ENCODE measurements at places on chromosomes 6 and 20. TPM values are rescaled to one million over a fixed set of nuclear protein-coding genes. Genes with fewer than 3 reads are reported as not detected.

- no peak for DNase-seq
Measured at GRCh38 chr6:24401458-24401857, 1.3 kb upstream of the MRS2 start.

- DNase-seq: no peak
Measured at GRCh38 chr6:147384737-147385710, 123.5 kb upstream of the SAMD5 start.

VARS2 gene
- total RNA-seq: 14.4 TPM

DNA sequence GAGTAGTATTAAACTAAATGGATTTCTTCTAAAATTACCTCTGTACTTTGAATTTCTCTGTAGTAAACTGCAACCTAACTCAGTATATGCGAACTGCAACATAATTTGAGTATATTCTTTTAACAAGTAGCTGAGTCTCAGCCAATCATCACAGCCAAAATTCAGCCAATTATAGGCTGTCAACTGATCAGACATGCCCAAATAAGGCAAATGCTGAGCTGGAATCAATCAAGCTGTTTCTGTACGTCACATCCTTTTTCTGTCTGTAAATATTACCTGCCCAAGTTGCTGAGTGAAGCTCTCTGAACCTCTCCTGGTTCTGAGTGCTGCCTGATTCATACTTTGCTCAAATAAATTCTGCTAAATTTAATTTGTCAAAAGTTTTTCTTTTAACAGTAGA, 9.5 kb upstream of the C6orf58 start:
- DNase-seq: no peak

DNA sequence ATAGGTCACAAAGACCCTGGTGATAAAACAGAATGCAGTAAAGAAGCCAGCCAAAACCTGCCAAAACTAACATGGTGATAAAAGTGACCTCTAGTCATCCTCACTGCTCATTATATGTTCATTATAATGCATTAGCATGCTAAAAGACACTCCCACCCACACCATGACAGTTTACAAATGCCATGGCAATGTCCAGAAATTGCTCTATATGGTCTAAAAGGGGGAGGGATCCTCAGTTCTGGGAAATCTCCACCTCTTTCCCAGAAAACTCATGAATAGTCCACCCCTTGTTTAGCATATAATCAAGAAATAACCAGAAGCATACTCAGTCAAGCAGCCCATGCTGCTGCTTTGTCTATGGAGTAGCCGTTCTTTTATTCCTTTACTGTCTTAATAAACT, 40.4 kb upstream of the MC3R start:
- DNase-seq: no peak

DNA sequence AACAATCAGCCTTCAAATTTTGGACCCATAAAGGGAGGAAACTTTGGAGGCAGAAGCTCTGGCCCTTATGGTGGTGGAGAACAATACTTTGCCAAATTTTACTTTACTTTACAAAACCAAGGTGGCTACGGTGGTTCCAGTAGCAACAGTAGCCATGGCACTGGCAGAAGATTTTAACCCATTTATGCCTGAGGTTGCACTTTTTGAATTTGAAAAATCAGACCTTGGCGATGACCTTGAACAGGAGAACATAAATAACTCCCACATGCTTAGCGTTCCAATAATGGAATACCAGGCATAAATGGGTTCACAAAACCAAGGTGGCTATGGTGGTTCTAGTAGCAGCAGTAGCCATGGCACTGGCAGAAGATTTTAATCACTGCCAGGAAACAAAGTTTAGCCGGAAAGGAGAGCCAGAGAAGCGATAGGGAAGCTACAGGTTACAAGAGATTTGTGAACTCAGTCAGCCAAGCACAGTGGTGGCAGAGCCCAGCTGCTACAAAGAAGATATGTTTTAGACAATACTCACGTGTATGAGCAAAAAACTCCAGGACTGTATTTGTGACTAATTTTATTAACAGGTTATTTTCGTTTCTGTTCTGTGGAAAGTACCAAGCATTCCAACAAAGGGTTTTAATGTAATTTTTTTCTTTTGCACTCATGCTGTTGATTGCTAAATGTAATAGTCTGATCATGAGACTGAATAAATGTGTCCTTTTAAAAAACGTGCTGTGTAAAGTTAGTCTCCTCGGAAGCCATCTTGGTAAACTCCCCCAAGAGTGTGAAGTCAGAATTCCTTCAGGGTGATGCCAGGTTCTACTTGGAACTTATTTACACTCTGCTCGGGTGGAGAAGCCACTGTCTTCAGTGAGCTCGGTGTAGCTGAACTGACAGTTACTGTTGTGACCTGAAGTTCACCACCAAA, 6.7 kb downstream of the SFT2D1 start:
- no peak for DNase-seq

NKAPL gene
- 0.90 TPM for total RNA-seq

DNA sequence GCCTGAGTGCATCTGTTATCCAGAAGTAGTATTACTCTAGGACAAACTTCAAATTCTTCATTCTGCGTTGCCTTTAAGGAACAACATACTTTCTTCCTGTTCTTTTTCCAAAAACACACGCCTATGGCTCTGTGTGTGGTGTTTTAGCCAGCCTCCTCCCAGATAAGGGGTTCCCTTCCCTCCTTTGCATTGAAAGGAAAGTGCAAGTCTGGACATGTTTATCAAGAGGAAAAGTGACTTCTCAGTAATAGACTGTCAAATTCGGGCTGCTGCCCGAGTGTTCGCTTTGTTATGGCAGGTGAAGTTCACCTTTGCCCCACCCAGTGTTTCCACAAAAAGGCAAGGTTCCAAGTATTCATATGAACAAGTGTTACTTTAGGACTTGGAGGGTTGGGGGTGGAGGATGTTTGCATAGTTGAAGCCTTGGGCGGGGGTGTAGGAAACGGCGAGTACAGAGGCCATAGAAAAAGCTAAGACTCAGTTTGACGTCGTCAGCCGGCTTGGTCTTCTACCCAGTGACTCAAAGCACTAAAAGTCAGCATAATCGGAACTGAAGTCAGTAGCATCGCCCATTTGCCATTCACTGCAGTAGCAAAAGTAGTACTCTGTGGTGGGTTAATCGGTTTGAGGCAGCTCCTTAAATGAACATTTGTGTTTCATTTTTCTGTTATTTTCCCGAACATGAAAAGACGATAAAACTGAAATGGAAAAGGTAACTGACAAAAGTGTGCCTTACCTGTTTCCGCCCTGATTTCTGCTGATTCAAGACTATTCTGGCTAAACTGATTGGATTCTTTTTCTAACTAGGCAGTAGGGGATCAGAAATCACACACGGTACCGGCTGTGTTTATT, 12.5 kb downstream of the PRDM1 start:
- no peak for DNase-seq

DNA sequence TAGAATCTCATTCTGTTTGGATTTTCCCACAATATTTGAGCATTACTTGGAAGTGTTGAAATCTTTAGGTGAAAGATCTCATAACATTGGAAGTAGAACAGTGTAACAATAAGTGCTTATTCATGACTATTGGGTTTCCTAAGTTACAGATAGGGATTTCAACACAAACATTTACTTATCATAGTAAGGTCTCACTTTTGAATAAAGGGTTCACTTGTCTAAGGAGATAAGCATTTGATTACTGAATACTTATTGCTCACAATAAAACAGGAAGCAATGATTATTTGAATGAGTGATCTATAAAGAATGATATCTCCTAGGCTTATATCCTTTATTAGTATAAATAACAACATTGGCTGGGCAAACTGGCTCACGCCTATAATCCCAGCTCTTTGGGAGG, 14.8 kb downstream of the DDX43 start:
- no peak for DNase-seq

CST11 gene
- not detected for total RNA-seq

GRCh38 chr20:21500599-21500998, 13.3 kb downstream of the NKX2-2 start:
- no peak for DNase-seq

- DNase-seq: no peak
Measured at GRCh38 chr20:10476319-10476724, 41.2 kb downstream of the SLX4IP start.

- DNase-seq: no peak
Measured at GRCh38 chr6:159966981-159967380, 1.9 kb upstream of the IGF2R start.

HSPA12B gene
- 10.7 TPM for total RNA-seq

DNA sequence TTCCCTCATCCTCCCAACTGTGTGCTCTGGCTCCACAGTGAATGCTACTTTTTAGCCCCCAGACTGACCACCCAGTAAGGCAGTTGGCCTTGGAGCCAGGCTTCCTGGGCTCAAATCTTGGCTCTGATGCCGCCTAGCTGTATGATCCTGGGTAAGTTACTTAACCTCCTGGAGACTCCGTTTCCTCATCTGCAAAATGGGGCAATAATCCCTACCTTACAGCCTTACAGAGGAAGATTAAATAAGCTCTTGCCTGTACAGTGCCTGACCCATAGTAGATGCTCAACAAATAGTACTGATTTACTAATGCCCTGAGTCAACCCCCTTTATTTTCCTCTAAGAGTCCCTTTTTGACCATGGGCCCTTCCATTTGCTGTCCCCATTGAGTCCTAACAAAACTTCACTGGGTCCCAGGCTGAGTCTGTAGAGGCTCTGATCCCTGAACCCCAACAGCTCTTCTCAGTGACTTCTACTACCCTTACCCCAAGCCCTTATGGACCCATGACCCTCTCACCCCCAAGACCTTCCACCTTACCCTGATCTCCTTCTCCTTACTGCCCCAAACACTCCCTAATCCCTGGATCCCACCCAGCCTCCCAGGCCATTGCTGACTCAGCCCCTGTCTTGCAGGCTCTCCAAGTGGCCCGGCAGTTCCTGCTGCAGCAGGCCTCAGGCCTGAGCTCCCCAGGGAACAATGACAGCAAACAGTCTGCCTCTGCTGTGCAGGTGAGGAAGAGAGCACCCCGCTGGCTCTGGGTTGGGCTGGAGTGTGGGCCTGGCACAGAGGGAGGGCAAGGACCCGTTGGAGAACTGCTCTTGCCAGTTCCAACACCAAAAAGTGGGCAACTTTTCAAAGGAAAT, 31.4 kb downstream of the FOXP4 start:
- DNase-seq: no peak

- DNase-seq: no peak
Measured at GRCh38 chr6:105120570-105120969, 59.2 kb downstream of the POPDC3 start.

RWDD2A gene
- total RNA-seq: 4.9 TPM

DNA sequence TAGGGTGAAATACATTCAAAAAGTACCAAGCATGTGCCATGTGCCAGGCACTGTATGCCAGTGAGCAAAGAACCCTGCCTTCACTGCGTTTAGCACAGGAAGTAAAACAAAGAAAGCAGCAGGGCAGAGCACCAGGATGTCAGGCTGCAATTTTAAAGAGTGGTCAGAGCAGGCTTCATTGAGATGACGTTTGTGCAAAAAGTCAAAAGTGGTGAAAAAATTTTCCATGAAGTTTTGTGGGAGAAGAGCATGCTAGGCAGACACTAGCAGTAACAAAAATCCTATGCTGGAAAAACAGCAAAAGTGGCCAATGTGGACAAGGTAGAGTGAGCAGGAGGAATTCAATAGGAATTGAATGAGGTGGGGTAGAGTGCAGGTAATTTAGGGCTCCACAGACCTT, 31.3 kb downstream of the AKIRIN2 start:
- no peak for DNase-seq

MAP3K5 gene
- total RNA-seq: 19.4 TPM

SOX18 gene
- 4.5 TPM for total RNA-seq

- no peak for DNase-seq
Measured at GRCh38 chr6:157864185-157864761, 41.2 kb downstream of the SNX9 start.

POPDC3 gene
- 2.5 TPM for total RNA-seq

DNA sequence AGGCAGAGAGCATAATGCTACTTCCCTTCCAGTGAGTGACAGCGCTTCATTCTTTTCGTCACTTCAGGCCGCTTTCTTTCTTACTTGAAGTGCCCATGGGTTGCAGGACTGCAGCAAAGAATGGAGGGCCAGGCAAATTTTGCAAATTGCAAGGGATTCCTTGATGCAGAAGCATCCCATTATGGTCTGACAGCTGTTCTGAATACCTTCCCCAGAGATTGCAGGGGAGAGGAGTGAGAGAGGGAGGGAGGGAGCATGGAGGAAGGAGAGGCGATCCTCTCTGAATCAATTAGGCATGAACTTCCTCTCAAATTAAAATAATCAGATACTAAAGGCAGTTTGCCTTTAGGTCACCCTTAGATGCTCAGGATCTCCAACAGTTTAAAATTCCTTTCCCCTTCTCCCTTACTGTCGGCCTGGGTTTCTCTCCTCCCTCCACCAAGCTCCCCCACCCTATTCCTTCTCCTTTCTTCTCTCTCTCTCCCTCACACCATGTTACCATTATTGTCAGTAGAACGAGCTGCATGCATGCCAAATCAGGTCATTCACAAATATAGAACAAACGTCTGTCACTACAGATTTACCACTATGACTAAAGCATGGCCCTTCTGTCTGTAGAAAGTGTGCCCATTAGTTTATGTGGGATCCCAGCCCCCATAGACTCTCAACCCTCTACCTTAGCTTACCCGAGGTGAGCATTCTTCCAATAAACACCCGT, 289.2 kb downstream of the CD83 start:
- no peak for DNase-seq

DNA sequence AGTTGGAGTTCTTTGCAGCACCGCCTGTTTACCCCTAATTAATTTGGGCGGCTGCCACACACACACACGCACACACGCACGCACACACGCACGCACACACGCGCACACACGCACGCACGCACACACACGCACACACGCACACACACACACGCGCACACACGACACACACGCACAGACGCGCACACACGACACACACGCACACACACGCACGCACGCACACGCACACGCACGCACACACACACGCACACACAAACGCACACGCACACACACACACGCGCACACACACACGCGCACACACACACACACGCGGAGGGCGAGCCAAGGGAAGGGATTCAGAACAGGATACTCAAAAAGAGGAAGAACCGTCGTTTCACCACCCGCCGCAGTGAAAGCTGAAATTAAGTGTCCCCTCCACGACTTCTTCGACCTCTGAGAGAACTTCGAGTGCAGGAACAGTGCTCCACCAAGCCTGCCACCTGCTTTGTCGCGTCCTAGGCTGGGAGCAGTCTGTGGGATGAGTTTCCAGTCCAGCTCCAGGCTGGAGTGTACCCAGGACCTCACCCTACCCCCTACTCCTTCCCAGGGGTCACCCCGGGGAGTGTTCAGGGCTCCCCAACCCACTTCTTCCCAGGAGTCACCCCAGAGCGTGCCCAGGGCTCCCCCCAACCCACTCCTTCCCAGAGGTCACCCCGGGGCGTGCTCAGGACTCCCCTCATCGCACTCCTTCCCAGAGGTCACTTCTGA, 1.1 kb downstream of the RNASET2 start:
- DNase-seq: no peak

DNA sequence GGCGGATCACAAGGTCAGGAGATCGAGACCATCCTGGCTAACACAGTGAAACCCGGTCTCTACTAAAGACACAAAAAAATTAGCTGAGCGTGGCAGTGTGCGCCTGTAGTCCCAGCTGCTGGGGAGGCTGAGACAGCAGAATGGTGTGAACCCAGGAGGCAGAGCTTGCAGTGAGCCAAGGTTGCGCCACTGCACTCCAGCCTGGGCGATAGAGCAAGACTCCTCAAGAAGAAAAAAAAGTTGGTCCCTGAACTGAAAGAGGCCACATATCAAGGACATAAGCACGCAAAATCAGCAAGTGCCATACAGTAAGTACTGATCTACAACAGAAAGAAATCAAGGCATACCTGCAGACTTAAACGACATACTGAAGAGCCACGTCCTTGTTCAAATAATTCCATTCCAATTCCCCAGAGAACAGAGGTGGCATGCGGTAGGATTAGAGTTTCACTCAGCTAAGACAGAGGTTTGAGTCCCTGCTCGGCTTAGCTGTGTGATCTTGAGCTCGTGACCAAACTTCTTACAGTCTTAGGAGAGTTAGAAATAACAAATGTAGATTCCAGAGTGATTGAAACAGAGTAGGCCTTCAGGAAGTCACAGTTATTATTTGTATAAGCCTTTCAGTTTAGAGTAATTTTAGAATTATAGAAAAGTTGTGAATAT, 29.2 kb downstream of the B4GALT5 start:
- DNase-seq: no peak

Measured in urinary bladder (tissue), 4 donors.